ENCODE measurements at places on chromosomes 7 and 10. TPM values are rescaled to one million over a fixed set of nuclear protein-coding genes. Genes with fewer than 3 reads are reported as not detected.

The NKX1-2 gene
- total RNA-seq, result not detected

The MYL10 gene
- total RNA-seq, result not detected

The RBP3 gene
- not detected for total RNA-seq

The BAIAP2L1 gene
- total RNA-seq, result 19.7 TPM

- no peak for DNase-seq
These were observed 86.4 kb upstream of the JAZF1 start for GRCh38 chr7:28267012-28267411.

GRCh38 chr10:13528875-13529713 lies at the start of gene BEND7:
TSS of gene BEND7 (minus strand) at chr10:13529014. CDS start at chr10:13528533, 481 bp downstream.
- peak; percentile 53 for DNase-seq

GRCh38 chr7:137846549-137846826 lies 286 bp downstream of the DGKI start:
- no peak for DNase-seq

GRCh38 chr10:70540789-70541360 lies 61.7 kb downstream of the PRF1 start:
- no peak for DNase-seq

GRCh38 chr7:78134256-78134655 lies 335.7 kb downstream of the PHTF2 start:
- DNase-seq, result peak; percentile 78

DNA sequence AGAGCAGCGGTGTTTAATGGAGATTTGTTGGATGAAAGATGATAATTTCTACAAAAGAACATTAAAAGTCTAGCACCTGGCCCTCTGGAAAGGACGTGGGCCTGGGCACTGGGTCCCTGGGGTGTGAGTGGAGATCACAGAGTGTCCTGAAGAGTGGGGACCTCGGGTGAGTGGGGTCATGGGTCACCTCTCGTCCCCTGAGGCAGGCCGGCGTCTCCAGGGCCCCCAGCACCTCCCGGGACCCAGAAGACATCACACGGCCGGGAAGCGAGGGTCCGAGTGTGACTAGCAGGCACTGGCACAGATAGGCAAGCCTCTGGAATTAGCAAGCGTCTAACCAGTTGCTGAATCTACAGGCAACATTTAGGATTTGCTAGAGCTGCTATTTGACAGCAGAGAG lies 257.2 kb downstream of the MAD1L1 start:
- DNase-seq, result no peak

Measured in myocyte (in vitro differentiated cells).